ENCODE measurements at places on chromosomes 7 and 10.

- DNase-seq, result no peak
Measured at GRCh38 chr7:94590526-94591162, 65.3 kb downstream of the SGCE start.

DNA sequence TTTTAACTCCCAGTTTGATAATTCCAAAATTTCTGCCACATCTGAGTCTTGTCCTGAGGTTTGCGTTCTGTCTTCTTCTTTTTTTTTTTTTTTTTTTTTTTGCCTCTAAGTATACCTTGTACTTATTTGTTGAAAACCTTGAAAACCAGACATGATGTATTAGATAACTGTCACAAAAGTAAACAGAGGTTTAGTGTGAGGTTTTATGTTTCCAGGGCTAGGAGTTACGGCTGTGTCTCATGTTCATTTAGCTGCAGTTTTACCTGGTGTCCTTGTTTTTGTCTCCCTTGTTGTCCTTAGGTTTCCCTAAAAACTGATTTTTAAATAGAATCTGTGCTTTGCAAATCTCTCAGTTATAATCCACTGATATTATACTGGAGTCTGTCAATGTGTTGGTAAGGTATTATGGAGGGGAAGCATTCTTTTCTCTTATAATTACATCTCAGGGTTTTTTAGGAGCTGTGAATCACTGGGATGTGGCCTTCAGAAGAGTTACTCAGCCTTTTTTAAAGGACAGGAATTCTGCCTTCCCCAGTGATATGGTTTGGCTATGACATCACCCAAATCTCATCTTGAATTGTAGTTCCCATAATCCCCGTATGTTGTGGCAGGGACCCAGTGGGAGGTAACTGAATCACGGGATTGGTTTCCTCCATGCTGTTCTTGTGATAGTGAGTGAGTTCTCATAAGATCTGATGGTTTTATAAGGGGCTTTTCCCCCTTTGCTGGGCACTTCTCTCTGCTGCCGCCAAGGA is 95.0 kb downstream of the CDCA7L start:
- no peak for DNase-seq

DNA sequence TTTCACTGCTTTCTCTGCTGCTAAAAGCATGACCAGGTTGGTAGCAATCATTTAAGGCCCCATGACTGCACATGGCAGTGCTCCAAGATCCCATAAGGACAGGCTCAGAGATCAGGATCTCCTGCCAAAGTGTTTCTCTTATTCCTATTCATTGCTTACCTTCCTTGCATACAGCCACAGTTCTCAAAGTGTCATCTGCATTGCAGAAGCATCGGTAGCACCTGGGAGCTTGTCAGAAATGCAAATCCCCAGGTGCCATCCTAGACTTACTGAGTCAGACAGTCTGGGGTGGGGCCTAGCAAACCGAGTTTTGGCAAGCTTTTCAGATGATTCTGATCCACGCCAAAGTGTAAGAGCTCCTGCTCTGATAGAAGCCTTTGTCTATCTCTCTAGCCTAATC is 489.0 kb upstream of the AUTS2 start:
- DNase-seq, result no peak

GRCh38 chr7:151717415-151717814 is 159.5 kb downstream of the PRKAG2 start:
- no peak for DNase-seq

GRCh38 chr7:150902078-150903033 is 50.0 kb downstream of the AOC1 start:
- DNase-seq, result no peak

DNA sequence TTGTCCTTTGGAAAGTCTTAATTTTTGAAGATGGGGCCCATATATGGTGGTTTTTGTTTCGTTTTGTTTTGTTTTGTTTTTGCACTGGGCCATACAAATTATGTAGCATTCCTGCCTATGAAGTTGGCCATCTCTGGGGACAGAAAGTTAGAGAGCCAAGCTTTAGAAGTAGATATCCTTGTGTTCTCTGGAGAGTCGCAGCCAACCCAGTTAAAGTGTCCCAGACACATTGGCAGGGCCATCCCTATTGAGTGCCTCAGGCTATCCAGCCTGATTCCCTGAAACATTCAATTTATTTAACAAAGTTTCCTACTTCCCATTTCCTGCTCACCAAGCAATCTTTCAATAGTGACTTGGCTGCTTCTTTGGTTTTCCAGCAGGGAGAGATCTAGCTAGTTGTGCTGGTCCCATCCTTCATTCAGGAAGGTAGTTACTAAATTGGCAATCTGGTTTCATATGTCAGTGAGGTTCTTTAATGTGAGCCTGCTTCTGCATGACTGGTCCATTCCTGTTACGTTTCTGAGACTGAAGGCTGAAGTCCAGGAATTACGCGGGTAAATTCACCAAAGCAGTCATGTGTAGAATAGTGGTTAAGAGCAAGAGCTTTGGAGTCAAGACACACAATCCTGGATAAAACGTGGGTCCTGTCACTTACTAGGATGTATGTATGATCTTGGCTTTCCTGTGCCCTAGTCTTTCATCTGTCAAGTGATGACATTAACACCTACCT is 49.3 kb upstream of the HBP1 start:
- DNase-seq, result no peak

GRCh38 chr10:86048571-86048970 is 318.0 kb downstream of the GRID1 start:
- no peak for DNase-seq

DNA sequence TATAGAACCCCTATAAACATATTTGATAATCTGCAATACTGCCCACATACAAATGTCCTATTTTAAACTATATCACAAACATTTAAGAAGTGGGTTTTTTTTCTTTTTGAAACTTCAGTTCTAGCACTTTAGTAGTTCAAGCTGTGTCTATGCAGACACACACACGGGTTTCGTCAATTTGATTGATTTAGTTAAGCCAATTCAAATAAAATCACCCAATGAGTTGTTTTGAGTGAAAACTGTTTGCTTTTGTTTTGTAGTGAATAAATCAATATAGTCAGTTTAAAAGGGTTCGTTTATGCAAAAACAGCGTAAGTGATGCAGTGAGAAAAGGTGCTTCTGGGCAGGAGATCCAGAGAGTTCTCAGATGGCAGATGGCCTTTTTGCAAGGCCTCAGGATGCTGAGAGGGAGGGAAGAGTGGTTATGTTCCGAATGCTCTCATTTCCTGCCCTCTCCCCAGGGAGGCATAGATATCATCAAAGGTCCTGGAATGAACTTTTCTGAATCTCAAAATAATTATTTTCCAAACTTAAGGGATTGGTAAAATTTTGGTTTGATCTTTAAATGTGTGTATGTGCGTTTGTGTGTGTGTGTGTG is 102.7 kb downstream of the AGMO start:
- no peak for DNase-seq

DNA sequence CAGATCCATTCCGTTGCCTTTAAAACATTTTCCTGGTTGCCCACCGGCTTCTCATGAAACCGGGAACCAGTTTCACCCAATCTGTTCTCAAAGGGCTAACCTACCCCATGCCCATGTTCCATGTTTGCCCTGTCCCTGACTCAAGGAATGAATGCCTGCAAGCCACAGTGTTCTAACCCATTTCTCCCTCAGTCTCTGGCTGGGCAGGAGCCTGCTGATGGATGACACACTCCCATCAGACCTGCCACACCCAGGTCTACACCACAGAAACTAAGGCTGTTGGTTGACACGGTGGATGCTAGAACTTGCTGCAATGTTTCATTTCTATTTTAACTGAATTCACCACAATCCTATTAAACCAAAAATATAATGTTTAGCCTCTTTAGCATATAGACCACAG is 15.6 kb downstream of the CLRN3 start:
- no peak for DNase-seq

DNA sequence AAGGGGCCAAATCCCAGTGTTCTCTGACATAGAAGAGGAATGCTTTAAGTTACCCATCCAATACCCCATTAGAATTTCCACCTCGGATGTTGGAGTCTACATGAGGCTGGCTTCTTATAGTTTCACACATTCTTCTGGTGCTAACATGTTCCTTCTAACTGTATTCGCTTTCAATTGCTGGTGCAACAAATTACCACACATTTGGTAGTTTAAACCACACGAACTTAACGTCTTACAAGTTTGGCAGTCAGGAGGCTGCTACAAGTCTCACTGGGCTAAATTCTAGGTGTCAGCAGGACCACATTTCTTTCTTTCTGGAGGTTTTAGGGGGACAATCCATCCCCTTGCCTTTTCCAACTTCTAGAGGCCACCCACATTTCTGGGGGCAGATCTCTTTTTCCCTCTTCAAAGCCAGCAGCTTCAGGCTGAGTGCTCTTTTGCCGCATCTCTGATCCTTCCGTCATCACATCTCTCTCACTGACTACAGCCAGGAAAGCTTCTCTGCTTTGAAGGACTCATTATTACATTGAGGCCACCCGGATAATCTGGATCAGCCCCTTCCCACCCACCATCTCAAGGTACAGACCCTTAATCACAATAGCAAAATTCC is 5.1 kb upstream of the MACC1 start:
- no peak for DNase-seq

- no peak for DNase-seq
Measured at GRCh38 chr10:8534096-8534495, 479.6 kb downstream of the GATA3 start.

DNA sequence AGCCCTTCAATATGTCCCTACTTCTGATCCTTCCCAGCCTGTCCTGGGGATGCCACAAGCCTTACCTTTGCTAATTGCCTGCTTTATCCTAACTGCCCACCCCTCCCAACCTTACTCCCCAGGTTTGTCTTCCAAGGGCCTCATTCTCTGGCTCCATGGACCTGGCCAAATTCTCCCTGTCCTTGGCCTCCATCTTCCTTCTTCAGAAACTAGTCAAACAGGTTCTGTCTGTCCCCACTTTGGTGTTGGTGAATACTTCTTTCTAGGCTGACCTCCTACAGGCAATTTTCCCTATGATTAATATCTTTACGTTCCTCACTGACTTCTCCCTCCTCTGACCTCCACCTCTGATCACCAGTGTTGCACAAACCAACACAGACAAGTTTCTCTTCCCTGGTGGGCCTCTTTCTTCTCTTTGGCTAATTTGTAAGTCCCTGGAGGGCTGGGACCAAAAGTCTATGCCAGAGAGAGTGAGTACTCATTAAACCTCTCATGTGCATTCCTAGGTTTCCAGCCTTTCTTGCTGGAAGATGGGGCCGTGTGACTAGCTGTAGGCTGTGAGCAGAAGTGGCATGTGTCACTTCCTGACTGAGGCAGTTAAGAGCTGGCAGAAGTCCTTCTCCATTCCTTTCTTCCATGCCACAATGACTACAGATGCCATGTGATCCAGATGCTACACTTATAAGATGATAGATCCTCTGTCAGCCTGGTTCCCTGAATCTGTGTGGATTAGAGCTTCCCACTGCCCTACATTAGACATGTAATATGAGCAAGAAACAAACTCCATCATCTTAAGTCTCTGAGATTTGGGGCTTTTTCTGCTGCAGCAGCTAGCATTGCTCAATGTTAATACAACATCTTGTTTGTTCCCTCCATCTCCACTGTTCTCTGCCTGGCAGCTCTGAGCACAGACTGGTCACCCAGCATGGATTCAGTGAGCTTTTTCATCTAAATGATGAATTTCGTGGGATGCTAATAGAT is 382.7 kb downstream of the RPS24 start:
- no peak for DNase-seq

- no peak for DNase-seq
Measured at GRCh38 chr7:66642186-66642585, 13.5 kb downstream of the KCTD7 start.

- no peak for DNase-seq
Measured at GRCh38 chr7:3177271-3177670, 123.8 kb upstream of the SDK1 start.

GRCh38 chr10:110107430-110107829 is 99.6 kb downstream of the ADD3 start:
- DNase-seq, result no peak

DNA sequence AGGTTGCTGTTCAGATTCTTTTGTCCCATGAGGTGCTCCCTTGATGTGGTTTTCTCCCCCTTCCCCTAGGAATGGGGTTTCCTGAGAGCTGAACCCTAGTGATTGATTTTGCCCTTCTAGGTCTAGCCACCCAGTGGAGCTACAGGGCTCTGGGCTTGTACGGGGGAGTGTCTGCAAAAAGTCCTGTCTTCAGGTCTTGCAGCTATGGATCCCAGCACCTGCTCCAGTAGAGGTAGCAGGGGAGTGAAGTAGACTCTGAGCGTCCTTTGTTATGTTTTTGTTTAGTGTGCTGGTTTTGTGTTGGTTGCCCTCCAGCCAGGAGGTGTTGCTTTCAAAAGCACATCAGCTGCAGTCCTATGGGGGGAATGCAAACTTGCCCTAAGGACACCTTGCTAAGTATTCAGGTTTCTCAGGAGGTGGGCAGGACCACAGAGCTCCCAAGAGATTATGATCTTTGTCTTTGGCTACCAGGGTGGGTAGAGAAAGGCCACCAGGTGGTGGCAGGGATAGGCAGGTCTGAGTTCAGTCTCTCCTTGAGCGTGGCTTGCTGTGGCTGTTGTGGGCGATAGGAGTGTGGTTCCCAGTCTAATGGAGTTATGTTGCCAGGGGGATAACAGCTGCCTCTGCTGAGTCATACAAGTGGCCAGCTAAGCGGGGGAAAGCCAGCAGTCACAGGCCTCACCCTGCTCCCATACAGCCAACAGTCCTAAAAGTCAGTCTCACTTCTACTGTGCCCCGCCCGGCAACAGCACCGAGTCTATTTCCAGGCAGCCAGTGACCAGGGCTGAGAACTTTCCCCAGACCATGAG is 92.4 kb upstream of the JCAD start:
- no peak for DNase-seq

DNA sequence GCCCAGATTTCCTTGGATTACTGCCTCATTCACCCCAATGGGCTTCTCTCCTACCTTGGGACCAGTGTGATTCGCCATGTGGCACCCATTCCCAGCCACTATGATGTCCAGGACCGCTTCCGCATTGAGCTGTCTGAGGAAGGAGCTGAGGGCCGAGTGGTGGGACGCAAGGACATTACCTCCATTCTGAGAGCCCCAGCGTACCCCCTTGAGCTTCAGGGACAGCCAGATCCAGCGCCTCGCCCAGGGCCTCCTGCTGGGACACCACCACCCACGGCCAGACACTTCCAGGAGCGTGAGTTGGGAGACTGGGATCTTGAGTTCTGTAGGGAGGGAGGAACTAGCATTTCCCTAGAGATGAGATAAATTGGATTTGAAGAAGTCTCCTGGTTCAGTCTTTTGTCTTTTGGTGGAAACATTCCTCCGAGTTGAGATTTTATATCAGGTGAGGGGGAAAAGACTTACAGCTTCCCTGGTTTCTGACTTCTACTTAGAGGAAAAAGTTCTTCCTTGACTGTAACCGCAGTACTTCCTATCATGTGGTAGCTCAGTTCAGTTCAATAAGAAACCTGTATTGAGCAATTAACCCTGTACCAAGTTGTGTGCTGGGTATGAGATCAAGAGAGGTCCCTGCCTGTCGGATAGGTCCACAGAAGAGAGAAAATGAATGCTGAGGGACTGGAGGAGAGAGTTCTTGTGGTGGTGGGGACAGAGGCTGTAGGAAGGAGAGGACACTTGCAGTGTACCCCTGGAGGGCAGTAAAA is 1.3 kb downstream of the MOSPD3 start:
- no peak for DNase-seq

Measured in stimulated activated CD8-positive, alpha-beta memory T cell treated with anti-CD3 and anti-CD28 coated beads, Interleukin-7, amount 100 ng/mL, for 1 hour (primary cell).